ENCODE measurements at places on chromosomes 7 and 10.

- peak; percentile 15 for DNase-seq
Measured at GRCh38 chr7:56007167-56007652, 42.8 kb downstream of the NIPSNAP2 start.

DNA sequence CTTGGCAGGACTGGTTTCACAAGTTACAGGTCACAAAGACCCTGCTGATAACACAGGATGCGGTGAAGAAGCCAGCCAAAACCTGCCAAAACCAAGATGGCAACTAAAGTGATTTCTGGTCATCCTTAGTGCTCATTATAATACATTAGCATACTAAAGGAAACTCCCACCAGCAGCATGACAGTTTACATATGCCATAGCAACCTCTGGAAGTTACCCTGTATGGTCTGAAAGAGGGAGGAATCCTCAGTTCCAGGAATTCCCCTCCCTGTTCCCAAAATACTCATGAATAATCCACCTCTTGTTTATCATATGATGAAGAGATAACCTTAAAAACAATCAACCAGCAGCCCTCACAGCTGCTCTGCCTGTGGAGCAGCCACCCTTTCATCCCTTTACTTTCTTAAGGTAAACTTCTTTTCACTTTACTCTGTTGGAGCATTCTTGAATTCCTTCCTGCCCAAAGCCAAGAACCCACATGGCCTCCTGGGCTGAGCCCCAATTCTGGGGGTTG lies 21.9 kb downstream of the DPY19L1 start:
- DNase-seq: no peak

GRCh38 chr7:73920406-73921134 lies 59.6 kb downstream of the TMEM270 start:
- no peak for DNase-seq

DNA sequence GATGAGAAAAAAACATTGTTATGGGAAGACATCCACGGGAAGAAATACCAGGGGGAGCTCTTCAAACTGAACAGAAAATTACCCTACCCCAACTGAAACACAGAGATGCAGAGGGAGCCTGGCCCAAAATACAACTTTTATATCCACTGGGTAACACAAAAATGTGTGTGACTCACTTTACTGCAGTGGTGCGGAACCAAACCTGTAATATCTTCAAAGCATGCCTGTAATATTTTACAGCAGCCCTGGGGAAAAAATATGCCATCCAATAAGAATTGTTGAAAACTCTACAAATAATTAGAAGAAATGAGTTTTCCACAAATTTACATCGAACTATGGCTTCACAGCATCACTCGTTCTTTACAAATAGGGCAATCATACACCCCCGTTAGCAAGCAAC lies 49.8 kb upstream of the SRRM3 start:
- DNase-seq: no peak

GRCh38 chr7:48067475-48067874 lies 21.6 kb upstream of the UPP1 start:
- no peak for DNase-seq

DNA sequence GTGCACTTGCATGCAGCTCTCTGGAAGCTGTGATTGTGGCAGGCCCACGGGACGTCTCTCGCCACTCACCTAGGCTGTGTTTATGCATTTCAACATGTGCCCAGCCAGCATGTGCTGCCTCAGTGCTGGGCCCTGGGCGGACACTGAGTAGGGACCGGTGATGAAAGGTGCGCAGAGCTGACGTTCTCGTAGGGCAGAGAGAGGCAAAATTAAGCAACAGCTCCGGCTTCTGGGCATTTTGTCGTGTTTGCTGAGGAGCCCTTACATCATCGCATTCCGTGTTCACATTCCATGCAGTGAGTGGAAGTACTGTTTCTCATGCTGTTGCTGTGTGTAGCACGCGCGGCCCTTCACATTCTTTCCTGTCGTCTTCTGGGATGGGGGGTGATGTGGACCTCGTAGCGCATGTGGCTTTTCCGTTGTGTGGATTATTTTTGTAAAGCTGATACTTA lies 50.5 kb downstream of the PRF1 start:
- DNase-seq: no peak

DNA sequence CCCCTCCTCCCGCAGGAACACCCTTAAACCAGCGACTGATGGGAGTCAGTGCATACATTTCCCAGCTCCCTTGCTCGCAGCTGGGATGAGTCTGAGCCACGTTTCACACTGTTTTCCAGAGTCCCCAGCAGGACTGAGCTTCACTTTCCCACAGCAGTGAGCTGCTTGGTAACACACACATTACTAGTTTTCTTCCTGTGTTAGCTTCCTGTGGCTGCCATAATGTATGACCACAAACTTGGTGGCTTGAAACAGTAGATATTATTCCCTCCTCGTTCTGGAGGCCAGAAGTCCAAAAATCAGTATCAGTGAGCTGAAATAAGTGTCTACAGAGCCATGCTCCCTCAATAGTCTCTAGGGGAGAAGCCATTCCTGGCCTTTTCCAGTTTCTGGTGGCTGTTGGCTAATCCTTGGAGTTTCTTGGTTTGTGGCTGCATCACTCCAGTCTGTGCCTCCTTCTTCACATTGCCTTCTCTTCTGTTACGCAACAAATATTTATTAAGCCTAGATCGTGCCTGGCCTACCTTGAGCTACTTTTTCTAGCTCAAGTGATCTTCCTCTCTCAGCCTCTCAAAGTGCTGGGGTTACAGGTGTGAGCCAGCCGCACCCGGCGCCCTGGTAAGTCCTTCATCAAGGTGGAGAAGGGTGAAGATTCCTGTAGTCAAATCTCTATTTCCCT lies 26.2 kb upstream of the CARD11 start:
- no peak for DNase-seq

- DNase-seq: no peak
Measured at GRCh38 chr7:45080265-45080957, 8.4 kb downstream of the NACAD start.

- DNase-seq: no peak
Measured at GRCh38 chr10:83824099-83824498, 315.2 kb upstream of the GHITM start.

DNA sequence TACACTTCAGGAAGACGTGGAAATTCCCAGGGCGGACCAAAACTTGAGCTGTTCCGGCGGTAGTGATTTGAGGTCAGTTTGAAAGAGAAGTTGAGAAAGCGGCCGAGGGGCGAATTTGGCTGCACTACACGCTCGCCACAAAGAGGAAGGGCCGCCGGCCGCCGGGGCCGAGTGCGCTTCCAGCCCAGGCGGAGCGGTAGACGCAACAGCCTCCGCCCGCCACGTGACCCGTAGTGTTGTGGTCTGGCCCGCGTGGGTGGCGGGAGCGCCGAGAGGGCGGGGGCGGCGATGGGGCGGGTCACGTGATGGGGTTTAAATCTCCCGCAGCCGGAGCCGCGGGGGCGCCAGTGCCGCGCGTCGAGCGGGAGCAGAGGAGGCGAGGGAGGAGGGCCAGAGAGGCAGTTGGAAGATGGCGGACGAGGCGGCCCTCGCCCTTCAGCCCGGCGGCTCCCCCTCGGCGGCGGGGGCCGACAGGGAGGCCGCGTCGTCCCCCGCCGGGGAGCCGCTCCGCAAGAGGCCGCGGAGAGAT lies at the start of gene SIRT1:
Gene SIRT1 (plus strand): TSS at position 344 of the 529 bp plus-strand sequence. CDS start 66 bp downstream, at position 410.
- DNase-seq: peak; percentile 98

DNA sequence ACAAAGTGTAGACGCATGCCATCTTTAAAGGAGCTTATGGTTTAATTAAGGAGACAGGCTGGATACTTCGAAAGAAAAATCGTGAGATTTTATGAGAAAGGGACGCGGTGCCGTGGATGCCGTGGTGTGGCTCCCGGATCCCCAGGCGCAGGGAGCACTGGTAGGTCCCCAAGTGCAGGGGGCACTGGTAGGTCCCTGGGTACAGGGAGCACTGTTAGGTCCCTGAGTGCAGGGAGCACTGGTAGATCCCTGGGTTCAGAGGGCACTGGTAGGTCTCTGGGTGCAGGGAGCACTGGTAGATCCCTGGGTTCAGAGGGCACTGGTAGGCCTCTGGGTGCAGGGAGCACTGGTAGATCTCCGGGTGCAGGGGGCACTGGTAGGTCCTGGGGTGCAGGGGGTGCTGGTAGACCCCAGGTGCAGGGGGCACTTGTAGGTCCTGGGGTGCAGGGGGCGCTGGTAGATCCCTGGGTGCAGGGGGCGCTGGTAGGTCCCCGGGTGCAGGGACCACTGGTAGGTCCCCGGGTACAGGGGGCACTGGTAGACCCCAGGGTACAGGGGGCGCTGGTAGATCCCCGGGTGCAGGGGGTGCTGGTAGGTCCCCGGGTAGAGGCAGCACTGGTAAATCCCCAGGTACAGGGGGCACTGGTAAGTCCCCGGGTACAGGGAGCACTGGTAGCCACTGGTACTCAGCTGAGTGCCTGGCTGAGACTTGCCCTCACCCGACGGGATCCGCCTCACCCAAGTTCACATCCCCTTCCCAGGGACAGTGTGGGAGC lies 14.1 kb downstream of the PRKAG2 start:
- DNase-seq: no peak

GRCh38 chr10:43265799-43266721 lies 805 bp downstream of the RASGEF1A start:
- peak; percentile 60 for DNase-seq

DNA sequence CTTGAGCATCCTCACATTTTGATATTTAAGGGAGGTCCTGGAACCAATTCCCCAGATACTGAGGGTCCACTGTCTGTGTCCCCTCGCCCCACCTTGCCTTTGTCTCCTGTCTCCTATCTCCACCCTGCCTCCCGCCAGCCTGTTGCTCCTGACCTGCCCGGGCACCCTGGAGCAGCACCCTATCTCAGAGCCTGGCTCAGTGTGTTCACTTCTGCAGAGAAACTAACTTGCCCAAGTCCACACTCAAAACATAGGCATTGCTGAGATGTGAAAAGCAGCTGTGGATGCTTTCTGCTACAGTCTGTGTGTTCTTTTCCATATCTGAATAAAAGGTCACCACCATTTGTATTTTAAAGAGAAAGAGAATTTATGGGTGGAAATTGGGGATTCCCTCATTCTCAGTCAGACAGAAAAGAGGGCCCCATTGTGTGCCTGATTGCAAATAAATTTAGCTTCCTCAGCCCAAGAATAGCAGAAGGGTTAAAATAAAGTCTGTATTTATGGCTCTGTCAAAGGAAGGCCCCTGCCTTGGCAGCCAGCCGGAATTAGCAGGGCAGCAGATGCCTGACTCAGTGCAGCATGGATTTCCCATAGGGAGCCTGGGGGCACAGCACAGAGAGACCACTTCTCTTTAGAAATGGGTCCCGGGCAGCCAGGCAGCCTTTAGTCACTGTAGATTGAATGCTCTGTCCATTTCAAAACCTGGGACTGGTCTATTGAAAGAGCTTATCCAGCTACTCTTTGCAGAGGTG lies 161.3 kb downstream of the EGFR start:
- no peak for DNase-seq

GRCh38 chr10:118271671-118272070 lies 70.5 kb downstream of the FAM204A start:
- no peak for DNase-seq

GRCh38 chr7:69781412-69781846 lies 183.2 kb downstream of the AUTS2 start:
- no peak for DNase-seq

- peak; percentile 23 for DNase-seq
Measured at GRCh38 chr7:24978843-24979469, 1.0 kb downstream of the OSBPL3 start.

- DNase-seq: no peak
Measured at GRCh38 chr7:155818154-155818819, 6.0 kb upstream of the SHH start.

GRCh38 chr10:112509558-112510291 lies 62.7 kb downstream of the VTI1A start:
- DNase-seq: no peak

DNA sequence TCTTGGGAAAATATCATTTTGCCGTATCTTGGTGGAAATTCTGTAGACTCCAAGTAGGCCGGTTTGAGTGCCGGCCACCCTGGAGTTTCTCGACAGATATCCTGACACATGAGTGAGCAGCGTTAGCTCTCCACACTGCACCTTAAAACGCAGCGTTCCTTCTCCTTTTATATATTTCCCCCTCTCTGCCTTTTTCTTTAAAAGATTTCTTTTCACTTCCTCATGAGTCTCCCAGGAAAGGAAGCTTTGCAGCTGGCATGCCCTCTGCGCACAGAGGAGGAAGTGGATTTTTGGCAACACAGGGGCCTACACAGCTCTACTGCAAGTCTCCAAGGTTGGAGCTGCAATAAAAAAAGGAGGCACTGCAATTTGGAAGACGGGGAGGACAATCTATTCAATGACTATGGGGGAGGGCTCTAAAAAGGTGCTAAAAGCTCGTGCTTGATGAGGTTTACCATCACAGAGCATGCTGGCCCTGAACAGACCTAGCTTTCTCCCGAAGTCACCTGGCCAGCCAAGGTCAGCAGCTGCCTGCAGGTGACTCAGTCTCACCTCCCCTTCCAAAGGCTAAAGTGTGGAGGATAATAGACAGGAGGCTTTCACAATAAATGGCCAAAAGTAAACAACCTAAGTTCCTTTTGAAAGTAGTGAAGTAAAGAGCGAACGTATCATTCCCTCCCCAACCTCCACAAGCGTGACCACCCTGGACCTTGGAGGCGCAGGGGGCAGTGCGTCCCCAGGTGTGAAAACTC lies 252.8 kb downstream of the ZMYND11 start:
- peak; percentile 8 for DNase-seq

- peak; percentile 0 for DNase-seq
Measured at GRCh38 chr7:49324707-49325106, 400.4 kb downstream of the CDC14C start.

DNA sequence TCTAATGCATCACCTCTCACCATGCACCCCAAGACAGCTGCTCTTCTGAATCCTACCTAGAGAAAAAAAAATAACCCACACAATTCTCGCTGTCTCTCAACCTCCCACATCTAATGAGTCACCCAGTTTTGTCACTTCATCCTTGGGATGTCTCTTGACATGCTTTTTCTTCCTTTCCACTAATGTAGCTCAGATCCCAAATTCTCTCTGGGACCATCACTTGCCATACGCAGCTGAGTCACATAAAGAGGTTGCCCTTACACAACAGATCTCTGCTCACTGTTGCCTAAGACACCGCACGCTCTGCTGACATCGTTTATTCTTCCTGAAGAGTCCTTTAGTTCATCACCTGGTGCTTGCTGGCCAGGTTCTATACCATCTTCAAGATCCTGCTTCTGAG lies 606.0 kb upstream of the GALNT17 start:
- DNase-seq: no peak
